ENCODE measurements at places on chromosomes 7 and 10.
A peak's percentile ranks its signal among the peaks of the same experiment; 100 is the strongest.

DNA sequence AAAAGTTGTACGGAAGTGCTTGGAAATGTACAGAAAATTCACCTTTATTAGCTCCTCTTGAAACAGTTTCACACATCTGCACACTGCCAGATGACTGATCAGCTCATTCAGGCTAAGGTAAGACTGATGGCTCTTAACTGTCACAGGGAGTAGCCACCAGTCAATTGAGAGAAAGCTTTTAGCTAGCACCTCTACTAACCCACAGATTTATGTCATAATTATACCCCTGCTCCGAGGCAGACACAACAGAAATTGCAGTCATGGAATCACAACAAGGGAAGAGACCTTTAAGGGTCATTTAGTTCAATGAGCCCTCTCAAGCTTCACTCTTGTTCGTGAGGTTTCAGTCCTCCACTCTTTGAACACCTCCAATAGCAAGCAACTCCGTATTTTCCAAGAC lies 235.4 kb downstream of the TRIL start:
- DNase-seq, result no peak

GRCh38 chr10:109474812-109475211 lies 448.5 kb downstream of the XPNPEP1 start:
- no peak for DNase-seq

DNA sequence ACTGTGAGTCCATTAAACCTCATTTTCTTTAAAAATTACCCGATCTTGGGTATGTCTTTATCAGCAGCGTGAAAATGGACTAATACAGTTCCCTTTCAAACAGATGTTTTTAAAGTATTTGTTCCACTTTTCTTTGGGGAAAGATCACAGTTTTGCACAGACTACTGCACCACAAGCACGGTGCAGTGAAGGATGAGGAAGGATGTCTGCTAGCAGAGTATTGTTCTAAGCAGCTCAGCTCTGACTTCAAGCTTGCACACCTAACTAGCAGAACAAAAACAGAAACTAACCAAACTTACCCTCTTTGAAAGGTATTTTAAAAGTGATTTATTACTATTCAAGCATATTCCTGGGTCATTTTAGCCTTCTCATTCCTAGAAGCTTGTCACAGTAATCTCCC lies 20.0 kb downstream of the THNSL1 start:
- DNase-seq, result no peak

- no peak for DNase-seq
Measured at GRCh38 chr7:42097752-42098151, 139.3 kb downstream of the GLI3 start.

DNA sequence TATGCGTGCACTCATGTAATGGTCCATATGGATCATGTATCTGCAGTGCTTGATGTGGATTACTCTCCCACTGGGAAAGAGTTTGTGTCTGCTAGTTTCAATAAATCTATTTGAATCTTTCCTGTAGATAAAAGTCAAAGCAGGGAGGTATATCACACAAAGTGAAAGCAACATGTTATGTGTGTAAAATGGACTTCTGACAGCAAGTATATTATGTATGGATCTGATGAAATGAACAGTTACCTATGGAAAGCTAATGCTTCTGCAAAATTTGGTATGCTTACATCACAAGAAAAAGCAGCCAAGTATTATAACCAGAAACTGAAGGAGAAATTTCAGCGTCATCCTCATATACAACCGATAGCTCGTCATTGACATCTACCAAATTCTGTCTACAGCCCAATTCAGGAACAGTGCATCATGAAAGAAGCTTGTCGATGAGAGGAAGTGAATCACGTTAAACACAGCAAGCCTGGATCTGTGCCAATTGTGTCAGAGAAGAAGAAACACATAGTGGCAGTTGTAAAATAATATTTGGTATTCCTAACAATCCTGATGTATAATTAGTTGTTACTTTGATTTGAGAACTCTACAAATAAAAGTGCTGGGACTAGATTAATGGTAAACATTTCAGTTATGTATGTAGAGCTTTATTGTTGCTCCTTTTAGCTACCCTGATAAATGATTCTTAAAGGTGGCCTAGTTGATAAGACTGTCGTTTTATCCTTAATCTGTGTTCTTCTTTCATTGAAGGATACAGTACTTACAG lies 14.2 kb upstream of the SYPL1 start:
- DNase-seq, result peak; percentile 16

DNA sequence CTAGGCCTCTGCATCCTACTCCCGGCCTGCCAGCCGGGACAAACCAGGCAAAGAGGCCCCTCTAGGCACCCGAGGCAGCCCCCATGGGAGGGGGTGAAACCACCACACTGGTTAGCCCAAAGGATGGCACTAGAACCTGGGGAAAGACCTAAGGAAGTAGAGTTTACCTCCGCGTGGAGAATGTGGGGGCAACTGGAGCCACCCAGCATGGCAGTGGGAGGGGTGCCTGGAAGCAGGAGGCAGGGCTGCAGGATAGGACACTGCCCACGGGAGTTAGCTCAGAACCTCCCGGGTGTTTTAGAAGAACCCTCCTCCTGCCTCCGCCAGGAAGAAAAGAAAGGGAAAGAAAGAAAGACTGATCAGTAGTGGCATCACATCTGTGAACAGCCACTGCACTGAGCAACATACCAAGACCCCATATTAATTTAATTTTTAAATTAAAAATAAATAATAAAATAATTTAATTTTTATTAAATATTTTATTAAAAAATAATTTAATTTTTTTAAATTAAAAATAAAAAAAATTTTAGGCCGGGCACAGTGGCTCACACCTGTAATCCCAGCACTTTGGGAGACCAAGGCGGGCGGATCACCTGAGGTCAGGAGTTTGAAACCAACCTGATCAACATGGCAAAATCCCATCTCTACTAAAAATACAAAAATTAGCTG lies 11.2 kb downstream of the AIFM2 start:
- no peak for DNase-seq

DNA sequence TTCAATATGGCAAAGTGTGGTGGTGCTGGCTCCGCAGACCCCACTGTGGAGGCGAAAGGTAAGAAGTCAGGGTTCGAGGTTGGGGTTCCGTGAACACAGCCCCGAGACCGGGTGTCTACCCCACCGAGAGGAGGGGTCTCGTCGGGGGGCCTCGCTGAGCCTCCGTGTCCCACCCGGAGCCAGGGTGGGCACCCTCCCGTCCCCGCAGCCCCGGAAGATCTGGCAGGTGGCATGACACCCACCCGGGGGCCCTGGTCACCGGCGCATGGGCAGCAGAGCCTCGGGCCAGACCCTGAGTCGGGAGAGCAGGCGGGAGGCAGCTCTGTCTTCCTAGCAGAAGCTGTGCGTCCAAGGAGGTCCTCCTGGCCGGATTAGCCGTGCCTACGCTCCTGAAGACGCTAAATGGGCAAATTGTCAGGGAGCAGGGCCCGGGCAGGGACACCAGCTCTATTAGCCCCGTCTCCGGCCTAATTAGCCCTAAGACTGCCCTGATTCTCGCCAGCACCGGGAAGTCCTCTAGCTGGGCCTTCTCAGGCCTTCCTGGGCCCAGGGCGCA lies 56.4 kb downstream of the UNCX start:
- DNase-seq, result no peak

DNA sequence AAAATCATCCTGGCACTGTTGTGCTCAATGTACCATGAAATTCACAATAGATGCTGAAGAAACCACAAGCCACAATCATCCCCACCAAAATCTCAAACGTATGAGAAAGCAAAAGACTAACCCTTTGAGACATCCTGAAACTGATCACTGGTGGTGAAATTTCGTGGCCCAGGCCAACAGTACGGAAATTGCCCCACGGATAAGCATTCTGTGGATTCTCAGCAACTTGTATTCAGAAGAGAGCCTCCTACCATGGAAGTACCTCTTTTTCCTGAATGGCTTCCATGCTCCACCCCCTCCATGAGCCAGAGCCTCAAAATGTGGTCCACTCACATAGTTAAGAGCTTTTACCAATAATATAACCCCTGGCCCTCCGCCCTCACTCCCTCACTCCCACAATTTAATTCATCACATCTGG lies 163.9 kb upstream of the AUTS2 start:
- no peak for DNase-seq

DNA sequence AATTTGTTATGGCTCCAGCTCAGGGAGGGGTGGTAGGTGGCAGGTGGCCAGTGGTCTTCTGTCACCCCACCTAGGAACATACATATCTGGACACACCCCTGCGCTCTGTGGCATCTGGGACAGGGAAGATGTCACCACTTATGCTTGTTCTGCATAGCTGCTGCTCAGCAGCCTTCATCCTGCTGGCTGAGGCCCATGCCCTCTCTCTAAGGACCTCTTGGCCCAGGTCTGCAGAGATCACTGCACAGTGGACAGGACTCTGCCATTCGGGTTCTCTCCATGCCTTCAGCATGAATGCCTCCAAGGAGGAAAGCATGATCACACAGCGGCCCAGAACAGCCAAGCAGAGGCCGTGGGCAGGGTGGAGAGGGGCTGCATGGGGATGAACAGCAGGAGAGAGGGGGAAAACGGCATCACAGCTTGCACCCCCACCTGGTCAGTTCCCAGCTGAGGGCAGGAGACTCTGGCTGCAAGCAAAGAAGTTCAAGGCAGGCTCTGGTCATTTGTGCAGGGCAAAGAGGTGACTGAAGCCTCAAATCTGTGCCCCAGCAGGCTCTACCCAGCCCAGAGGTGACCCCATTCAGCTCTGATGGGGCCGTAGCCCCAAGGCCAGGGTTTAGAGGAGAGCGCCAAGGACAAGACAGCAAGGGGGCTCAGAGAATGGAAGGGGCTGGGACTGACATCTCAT lies 47.8 kb upstream of the GDF10 start:
- DNase-seq, result no peak

GRCh38 chr7:65974876-65975275 lies 7.1 kb downstream of the GUSB start:
- DNase-seq, result no peak

DNA sequence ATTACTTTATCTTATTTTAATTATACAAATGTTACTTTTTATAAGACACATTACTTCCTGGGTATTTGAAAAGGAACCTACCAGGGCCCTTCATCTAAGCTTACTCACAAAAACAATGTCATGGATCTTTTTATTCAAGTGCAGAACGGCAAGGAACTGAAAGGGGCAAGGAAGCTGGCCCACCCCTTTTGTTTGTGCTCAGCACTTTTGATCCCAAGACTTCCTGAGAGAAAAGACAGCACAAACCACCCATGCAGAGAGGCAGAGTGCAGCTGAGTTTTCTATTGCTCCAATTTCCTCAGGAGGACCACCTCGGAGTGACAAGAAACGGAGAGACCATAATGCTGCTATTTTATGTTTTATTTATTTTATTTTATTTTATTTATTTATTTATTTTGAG lies 232.0 kb upstream of the NRP1 start:
- no peak for DNase-seq

DNA sequence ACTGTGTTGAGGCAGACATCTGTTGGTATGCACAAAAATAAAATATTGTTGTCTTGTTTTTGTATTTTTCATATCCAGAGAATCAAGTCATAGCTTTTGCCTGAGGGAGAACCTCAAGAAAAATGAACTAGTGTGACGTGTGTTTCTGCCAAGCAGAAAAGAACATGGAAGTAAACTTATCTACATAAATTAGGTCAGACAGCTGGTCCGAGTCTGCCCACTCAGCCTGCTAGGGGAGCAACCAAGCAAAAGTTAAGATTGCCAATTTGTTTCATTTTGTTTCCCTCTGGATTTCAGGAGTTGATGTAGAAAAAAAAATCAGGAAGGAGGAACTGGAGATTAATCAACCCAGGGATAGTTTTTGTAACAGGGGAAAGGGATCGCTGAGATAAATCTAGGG lies 572.4 kb upstream of the LRRTM3 start:
- no peak for DNase-seq

GRCh38 chr7:15016766-15017165 lies 114.2 kb upstream of the DGKB start:
- no peak for DNase-seq

DNA sequence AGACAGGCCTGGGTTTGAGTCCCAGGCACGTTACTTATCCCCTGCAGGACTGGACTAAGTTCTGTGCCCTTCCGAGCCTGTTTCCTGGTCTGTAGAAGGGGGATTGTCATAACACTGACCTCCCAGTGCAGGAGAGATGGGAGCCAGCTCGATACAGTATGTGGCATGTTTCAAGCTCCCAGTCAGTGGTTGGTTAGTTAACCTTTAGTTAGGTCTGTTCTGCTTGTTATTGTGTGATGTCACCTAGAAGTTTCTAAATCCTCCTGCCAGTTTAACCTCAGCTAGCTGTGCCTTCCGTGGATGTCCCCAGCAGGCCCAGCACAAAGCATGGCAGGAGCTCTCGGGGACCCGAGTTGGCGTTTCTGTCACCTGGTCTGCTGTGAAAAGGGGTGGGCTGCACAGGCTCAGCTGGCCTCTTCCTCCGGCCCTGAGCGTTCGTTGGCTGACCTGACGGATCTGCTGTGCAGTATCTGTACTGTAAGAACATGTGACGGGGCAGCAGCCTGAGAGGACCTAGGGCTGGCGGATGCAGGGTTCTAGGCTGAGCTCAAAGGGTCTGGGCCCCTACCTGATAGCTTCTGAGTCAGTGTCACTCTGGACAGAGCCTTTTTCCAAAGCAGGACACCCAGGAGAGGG lies 53.0 kb downstream of the SPOCK2 start:
- DNase-seq, result no peak

DNA sequence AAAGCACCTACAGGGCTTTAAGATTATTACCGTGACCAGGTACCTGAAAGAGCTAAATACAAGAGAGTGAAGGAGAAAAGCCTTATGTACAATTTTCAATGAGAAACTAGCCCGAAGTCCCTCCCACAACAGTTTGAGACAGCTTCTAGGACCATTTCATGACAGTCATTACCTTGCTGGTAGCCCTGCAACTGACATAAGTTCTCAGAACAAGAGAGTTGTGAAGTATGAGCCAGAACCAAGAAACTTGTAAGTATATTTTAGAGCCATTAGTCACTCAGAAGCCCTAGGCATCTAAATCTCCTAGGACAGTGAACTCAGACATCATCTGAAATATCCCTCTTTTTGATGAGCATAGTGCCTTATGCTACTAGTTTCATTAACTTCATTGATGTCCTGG lies 792.1 kb downstream of the GRM8 start:
- DNase-seq, result no peak

DNA sequence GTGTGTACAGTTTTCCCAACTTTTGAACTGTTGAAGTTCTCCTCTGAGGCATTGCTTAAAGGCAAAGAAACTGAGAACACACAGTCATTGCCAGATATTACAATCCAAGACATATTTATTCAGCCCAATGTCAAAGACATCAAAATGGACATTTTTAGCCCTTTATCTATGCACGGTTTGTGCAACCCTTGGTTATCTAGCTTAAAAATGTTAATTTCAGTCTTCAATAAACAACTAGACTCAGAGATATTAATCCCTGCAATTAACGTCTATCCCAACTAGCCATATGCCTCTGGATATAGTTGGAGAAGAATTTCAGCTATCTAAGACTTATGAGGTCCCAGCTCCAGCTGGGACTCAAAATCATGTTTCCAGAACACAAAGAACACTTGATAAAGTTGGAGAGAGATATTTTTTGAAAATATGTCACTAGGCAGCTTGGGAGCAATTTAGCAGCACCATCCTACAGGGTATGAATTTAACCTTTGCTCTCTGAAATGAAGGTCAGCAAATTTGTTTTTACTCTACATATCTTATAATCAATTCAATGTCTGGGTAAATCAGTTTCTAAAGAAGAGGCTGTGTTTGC lies 357.0 kb downstream of the RNLS start:
- no peak for DNase-seq

DNA sequence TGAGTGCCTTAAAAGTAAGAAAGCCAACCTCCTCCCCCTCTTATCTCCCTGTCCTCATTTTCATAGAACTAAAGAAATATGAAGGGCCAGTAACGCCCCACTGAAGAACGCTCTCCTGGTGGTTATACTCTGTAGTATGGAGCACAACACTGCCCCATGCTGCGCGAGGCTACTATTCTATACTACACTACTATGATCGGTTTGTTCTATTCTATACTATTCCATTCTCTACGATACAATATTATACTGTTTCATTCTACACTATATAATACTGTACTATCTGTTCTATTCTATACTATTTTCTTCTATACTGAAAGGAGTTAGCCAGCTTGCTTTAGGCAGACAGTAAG lies 34.8 kb downstream of the DIP2C start:
- DNase-seq, result no peak
